ENCODE measurements at places on chromosomes 4 and X.

DNA sequence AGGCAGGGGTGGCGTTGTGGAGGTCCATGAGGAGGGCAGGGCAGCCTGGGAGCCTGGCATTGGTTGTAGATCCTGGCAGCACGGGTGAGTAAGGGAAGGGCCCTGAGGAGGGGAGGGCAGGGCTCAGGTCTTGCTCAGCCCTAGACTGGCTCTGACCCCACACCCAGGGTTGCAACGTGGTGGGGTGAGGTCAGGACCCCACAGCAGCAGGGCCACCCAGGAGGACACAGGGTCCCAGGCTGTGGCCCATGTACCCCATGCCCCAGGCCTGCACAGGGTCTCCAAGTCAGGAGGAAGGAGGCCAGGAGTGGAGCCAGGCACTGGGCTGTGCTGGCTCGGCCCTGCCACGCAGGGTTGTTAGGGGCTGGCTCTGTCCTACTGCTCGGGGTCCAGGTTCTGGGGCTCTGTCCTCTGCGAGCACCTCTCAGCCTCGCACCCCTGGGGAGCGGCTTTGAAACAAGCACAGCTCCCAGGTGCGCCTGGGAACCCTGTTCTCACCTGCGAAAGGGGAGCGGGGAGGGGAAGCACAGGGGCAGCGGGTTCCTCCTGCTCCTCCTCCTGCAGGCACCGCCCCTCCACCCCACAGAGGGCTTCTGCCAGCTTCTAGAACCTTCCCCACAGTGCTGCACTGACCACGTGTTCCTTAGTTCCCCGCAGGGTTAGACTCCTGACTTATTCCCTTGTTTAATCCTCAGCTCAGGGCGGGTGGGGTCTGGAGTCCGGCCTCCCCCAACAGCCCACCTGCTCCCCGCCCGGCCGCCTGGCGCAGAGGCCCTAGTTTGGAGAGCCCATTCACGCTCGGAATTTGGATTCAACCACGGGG, 20.4 kb downstream of the MSANTD1 start:
- DNase-seq = no peak

GRCh38 chr4:53671757-53672156, 80.5 kb upstream of the LNX1 start:
- DNase-seq = peak; percentile 29

- DNase-seq = no peak
Measured at GRCh38 chrX:132433001-132433400, 55.8 kb downstream of the MBNL3 start.

GRCh38 chr4:74873545-74874301, 59.2 kb upstream of the PARM1 start:
- peak; percentile 9 for DNase-seq

DNA sequence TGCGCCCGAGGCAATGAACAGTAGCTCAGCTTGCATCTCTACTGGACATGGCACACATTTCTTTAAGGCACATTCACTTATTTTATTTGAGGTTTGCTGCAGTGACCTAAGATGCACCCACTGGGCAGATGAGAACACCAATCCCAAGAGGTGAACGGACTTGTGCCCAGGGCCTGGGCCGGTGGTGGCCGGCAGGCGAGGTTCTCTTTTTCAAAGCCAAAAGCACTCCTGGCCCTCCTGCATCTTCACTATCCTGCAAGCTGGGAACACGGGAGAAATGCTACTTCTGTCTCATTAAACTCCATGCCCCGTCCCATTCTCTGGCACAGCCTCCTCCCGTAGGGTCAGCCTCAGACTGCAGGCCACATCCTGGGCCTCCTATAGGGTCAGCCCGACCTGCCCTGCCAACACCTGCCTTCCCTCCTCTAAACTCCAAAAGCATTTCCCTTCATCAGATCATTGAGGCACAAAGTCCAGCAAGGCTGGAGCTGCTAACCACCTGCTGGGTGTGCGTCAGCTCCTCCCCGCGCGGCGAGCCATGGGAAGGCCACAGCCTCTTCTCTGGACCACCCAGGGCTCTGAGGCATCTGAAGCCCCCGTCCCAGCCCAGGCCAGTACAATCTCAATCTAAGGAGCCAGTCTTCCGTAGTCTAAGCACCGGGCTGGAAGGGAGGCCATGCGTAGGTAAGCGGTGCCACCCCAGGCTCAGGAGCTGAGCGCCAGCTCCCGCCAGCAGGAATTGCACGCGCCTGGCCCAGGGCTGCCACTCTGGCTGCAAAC, 166.1 kb downstream of the AFAP1 start:
- DNase-seq = no peak

GRCh38 chrX:69539437-69539836, 35.3 kb downstream of the NALF2 start:
- no peak for DNase-seq

DNA sequence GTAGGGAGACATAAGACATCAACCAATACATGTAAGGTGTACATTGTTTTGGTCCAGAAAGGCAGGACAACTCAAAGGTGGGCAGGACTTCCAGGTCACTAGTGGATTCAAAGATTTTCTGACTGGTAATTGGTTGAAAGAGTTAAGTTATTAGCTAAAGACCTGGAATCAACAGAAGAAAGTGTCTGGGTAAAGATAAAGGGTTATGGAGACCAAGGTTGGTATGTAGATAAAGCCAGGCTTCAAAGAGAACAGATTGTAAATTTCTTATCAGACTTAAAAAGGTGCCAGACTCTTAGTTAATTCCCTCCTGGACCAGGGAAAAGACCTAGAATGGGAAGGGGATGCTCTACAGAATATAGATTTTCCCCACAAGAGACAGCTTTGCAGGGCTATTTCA, 28.3 kb upstream of the GAB1 start:
- DNase-seq = no peak

DNA sequence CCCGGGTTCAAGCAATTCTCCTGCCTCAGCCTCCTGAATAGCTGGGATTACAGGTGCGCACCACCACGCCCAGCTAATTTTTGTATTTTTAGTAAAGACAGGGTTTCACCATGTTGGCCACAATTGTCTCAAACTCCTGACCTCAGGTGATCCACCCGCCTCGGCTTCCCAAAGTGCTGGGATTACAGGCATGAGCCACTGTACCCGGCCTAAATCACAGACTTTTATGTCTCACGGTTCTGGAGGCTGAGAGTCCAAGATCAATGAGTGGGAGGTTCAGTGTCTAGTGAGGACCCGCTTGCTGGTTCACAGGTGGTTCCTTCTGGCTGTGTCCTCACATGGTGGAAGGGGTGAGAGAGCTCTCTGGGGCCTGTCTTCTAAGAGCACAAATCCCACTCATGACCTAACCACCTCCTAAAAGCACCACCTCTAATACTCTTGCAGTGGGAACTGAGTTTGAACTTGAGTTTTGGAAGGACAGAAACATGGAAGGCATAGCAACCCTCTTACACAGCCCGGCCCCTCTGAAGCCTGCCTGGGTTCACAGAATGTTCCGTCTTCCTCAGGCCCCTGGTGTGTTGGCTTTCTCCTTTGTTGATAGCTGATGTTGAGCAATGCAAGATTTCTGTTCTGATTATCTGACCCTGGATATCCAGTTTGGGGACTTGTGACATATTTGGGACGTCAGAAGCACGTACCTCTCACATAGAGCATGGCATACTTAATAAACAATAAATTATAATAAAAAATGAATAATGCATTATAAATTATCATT, 1.9 kb upstream of the AKAP17A start:
- DNase-seq = no peak

GRCh38 chrX:136784231-136784630, 3.5 kb upstream of the ARHGEF6 start:
- no peak for DNase-seq

GRCh38 chr4:153273751-153274150, 69.5 kb downstream of the TRIM2 start:
- no peak for DNase-seq

GRCh38 chrX:39728025-39728424, 369.7 kb downstream of the BCOR start:
- DNase-seq = no peak

DNA sequence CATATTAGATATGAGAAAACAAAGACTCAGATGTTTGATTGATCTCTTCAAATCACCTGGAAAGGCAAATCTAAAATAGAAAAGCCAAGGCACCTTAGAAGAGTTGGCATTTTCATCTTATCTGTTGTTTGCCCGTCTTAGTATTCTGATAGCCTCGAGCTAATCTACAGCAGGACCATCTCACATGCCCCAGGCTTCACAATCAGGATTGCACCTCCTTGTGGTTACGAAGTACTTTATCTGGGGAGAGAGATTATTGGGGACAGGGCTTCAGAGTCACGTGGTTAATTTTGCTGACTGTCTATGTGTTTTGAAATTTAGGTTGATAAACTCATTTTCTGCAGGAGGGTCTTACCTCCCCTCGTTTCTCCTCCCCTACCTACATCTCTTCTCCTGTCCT, 313.1 kb upstream of the ANXA10 start:
- DNase-seq = no peak

DNA sequence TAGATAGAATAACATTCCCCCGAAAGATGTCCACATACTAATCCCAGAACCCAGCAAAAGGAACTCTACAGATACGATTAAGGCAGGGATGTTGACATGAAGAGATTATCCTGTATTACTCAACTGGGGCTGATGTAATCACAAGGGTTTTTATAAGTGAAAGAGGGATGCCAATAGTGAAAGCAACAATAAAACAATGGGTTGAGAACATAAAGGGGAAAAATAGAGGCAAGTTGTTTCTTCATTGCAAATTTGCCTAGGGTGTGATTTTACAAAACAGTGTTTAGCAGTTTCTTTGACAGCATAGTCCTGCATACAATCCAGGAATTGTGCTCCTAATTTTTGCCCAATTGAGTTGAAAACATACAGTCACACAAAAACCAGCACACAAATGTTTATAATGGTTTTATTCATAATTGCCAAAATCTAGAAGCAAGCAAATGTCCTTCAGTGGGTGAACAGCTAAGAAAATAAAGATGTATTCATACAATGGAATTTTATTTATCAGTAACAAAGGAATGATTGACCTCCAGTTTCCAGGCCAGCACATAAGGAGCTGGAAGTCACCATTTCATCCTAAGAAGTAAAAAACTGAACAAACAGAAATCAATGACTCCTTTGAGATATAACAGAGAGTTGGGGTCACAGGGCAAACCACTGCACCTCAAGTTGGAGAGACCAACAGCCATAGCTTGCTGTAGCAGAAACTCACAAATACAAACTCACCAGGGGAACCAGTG, 107.2 kb downstream of the CENPC start:
- DNase-seq = no peak

DNA sequence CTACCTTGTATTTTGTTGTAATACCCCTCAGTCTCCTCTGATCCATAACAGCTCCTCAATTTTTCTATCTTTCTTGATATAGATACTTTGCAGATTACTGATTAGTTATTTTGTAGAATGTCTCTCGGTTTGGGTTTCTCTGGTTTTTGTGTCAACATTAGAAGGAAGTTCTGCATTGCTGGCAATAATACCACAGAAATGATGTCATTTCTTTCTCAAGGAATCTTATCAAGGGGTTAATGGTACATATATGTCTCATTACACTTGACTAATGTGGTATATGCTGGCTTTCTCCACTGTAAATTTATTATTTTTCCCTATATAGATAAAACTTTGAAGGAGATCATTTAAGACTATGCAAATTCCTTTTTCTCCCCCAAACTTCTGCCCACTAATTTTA, 183.6 kb upstream of the DKK2 start:
- no peak for DNase-seq

DNA sequence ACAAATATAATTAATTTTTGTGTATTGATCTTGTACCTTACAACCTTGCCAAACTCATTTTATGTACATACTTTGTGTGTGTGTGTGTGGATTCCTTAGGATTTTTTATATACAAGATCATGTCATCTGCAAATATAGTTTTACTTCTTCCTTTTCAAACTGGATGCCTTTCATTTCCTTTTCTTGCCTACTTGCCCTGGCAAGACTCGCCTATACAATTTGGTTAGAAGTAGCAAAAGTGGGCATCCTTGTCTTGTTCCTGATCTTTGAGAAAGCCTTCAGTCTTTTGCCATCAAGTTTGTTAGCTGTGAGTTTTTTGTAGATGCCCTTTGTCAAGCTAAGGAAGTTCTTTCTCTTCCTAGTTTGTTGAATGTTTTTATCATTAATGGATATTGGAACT, 30.5 kb downstream of the RUFY3 start:
- no peak for DNase-seq

- no peak for DNase-seq
Measured at GRCh38 chrX:38220415-38221390, at the start of gene SRPX. SRPX (minus strand) TSS chrX:38220871; CDS start chrX:38220792, 79 bp downstream.

GRCh38 chr4:76090241-76090691, 15.8 kb downstream of the ART3 start:
- no peak for DNase-seq

DNA sequence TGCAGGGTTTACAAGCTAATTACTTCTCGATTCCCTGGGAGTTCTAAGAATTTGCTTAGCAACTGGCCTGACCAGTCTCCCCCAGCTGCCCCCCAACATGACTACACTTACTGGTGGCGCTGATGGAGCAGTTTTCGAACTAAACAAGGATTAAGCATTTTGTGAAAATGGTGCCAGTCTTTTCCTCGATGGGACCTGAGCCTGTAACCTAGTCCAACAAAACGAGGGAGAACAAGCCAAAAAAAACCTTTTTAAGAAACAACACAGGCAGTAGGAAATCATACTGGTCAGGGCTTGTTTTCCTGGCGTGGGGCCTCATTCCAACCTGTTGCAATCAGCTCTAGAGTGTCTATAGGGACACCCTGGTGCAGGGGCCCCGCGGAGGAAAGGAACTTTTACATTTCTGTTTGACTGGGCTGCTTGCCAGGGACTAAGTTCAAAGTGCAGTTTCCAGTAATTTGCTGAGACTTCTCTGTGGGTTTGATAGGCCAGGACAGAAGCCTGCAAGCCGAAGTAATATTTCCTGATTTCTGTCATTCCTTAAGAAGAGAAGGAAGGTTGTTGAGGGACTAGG, 158.7 kb downstream of the SPRY1 start:
- DNase-seq = no peak

DNA sequence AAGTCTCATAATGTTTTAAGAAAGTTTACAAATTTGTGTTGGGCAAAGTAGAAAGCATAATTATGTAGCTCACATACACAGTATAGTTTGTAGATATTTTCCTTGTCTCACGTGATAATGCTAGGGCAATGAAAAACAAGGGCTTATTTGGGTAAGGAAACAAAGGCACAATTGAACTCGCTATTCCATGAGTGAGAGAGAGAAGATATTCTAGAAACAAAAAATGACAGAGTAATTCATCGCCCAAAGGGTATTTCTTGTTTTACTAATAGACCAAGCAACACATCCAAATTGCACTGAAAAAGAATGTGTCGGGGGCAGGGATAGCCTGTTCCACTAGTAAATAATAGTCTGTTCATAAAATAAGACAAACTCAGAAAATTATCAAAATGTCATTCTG, 3.6 kb upstream of the ASB11 start:
- no peak for DNase-seq

DNA sequence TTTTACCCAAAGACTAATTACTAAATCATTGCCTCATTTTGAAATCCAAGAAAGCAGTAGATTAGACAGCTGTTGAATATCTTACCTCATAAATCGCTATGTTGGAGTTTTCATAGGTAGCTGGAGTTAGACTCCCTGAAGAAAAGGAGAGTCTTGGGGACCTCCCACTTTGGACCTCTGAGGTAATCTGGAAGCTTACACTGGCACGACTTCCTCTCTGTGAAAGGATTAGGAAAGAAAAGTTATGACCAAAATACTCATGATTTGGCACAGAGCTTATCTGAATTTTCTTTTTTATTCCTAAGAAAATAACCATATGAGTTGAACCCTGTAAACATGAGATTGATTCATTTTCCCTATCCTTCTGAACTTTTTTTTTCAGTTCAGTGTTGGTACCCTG, 40.6 kb downstream of the GUCY2F start:
- no peak for DNase-seq

GRCh38 chr4:75345423-75345822, 168.8 kb downstream of the RCHY1 start:
- DNase-seq = no peak

Measured in NCI-H748 treated with DMSO at 0.1 percent for 48 hours (cell line).